ENCODE measurements at places on chromosomes 12 and 14. TPM values are rescaled to one million over a fixed set of nuclear protein-coding genes. Genes with fewer than 3 reads are reported as not detected.

The CISTR gene
- 0.83 TPM for total RNA-seq

The CDKN1B gene
- 37.5 TPM for total RNA-seq

The TRHDE gene
- total RNA-seq, result 1.5 TPM

The KRT79 gene
- total RNA-seq, result not detected

The SMIM41 gene
- 0.35 TPM for total RNA-seq

The CLEC1A gene
- 2.5 TPM for total RNA-seq

The AICDA gene
- total RNA-seq, result not detected

The DEPDC4 gene
- total RNA-seq, result 0.32 TPM

The TSPAN8 gene
- total RNA-seq, result not detected

The SCAF11 gene
- total RNA-seq, result 75.3 TPM

The IFT43 gene
- 25.1 TPM for total RNA-seq

The PIWIL1 gene
- total RNA-seq, result not detected

The NYNRIN gene
- 8.8 TPM for total RNA-seq

The PTHLH gene
- not detected for total RNA-seq

The CLEC7A gene
- 2.3 TPM for total RNA-seq

The SLC25A21 gene
- 0.78 TPM for total RNA-seq

The PMEL gene
- total RNA-seq, result 0.83 TPM

The JPH4 gene
- total RNA-seq, result 0.13 TPM

The PLBD1 gene
- 23.8 TPM for total RNA-seq

The CRACR2A gene
- 5.2 TPM for total RNA-seq

The SERPINA3 gene
- 55.2 TPM for total RNA-seq

The OR4K2 gene
- total RNA-seq, result not detected

The BEGAIN gene
- 0.46 TPM for total RNA-seq

The TSPAN19 gene
- total RNA-seq, result 0.27 TPM

The ANG gene
- 5.3 TPM for total RNA-seq

The DDX54 gene
- 33.6 TPM for total RNA-seq

The CPNE6 gene
- total RNA-seq, result not detected

All from Right ventricle myocardium superior (tissue), 1 donor.